ENCODE measurements at places on chromosomes 16 and 17.
A peak's percentile ranks its signal among the peaks of the same experiment; 100 is the strongest.

DNA sequence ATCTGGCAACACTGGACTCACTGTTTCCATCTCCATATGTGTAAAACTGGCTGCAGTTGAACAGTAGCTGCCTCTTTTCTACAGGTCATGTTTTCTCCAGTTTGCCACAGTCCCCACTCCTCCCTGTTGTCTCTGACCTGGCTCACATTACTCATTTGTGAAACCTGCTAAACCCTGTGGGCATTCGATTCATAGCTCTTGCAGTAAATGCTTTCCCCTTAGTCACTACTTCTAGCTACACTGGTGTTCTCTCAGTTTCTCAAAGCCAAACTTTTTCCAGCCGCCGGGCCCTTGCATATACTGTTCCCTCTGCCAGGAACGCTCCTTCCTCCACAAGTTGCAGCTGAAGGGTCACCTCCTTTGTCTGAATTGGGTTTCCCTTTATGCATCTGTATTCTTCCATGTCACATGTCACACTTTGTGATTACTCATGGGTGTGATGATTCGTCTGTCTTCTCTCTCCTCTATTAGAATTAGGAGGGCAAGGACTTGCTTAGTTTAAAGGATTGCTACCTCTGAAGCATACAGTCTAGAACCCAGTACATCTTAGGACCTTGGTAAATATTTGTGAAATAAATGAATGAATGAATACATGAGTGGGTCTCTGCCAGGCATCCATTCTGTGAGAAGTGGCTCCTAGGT lies 15.0 kb upstream of the MT4 start:
- no peak for DNase-seq

- DNase-seq: no peak
Measured at GRCh38 chr17:65366102-65366844, 195.2 kb downstream of the AXIN2 start.

GRCh38 chr16:30615358-30616091 lies 5.3 kb upstream of the ZNF689 start:
- DNase-seq: peak; percentile 37

GRCh38 chr16:985646-986400 lies 4.3 kb downstream of the SOX8 start:
- DNase-seq: no peak

DNA sequence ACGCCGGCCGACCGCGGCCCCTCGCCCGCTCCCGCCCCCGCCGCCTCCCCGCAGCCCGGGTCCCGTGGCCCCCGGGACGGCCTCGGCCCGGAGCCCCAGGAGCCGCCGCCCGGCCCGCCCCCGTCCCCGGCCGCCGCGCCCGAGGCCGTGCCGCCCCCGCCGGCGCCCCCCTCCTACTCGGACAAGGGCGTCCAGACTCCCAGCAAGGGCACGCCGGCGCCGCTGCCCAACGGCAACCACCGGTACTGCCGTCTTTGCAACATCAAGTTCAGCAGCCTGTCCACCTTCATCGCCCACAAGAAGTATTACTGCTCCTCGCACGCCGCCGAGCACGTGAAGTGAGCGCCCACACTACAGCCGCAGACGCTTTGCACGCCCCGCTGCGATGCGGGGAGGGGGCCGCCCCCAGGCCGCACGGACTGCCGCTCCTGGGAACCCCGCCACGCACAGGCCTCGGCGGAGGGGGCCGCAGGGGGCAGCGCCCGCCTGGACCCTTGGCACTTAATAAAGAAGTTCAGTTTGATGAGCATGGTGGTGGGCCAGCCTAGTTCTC lies 35.5 kb upstream of the ZC3H18 start:
- DNase-seq: no peak

GRCh38 chr16:31090540-31090939 lies 1.8 kb upstream of the PRSS53 start:
- DNase-seq: no peak

GRCh38 chr16:273547-274421 lies 2.0 kb downstream of the RGS11 start:
- DNase-seq: no peak

DNA sequence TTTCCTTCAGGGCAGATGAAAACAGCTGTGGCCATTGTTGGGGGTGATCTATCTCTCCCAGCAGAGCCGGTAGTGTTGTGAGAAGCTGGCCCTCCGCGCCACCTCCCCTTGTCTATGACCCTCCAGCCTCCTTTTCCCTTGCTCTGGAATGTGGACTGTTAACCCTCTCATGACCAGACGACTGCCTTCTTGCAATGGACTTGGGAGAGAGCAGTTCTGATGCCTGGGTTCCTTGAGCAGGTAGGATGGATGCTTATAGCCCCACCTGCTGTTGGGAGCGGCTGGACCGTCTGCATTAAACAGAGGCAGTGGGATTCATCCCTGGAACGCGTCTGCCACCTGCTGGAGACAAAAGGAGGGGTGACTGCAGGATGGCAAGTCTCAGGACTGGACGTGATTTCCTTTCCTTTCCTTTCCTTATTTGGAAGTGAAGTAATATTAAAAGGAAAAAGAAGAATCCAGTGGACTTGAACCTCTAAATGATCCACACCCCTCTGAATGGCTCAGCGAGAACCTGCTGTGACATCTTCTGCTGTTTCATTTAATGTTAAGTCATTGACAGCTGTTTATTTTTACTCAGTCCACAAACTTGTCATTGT lies 1.8 kb upstream of the SOST start:
- DNase-seq: peak; percentile 62

GRCh38 chr17:9928601-9929333 lies 23.7 kb upstream of the RCVRN start:
- DNase-seq: no peak

DNA sequence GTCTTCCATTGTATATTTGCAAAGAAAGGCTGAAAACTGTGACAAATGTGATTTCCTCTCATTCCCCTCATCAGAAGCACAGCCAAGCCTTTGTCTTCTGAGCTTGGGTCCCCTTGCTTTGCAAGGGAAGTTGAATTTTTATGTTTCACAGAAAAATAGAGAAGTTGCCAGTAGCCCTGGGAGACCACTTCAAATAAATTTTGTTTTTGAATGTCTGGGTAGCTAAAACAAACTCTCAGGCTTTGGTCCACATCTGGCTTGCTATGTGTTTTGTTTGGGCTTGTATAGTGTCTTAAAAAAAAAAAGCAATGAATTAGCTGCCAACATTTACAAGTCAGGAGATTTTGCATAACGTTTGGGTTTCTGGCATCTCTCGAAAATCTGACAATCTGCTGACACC lies 24.1 kb downstream of the PIK3R6 start:
- DNase-seq: no peak

DNA sequence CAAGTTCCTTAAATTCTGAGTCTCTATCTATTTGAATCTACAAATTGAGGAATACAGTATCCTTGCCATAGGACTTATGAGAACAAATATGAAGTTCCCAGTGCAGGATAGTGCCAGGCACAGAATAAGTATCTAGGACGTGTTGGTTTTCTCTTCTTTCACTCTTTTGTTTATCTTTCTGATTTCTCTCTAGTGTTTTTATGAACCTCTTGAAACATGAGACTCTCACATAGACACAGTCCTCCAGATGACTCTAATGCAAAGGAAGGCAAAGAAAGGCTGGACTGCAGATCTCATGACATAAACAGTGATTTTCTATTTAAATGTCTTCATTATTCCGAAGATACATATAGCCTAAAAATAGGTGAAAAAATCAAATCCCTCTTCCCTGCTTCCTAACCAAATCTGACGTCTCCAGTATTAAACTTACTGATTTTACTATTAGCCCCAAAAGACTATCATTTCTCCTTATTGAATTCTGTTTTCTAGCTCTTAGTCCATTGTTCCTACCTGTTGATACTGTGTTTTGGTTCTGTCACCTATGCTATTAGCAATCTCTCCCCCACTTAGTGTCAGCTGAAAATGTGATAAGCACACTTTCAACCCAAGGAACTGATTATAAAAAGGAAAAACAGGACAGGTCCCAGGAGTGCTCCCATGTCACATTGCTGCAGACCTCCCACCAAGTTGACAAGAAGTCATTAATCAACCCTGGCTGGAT lies 24.9 kb upstream of the ADAMTS18 start:
- DNase-seq: no peak

- no peak for DNase-seq
Measured at GRCh38 chr16:89567656-89568594, 7.4 kb downstream of the RPL13 start.

DNA sequence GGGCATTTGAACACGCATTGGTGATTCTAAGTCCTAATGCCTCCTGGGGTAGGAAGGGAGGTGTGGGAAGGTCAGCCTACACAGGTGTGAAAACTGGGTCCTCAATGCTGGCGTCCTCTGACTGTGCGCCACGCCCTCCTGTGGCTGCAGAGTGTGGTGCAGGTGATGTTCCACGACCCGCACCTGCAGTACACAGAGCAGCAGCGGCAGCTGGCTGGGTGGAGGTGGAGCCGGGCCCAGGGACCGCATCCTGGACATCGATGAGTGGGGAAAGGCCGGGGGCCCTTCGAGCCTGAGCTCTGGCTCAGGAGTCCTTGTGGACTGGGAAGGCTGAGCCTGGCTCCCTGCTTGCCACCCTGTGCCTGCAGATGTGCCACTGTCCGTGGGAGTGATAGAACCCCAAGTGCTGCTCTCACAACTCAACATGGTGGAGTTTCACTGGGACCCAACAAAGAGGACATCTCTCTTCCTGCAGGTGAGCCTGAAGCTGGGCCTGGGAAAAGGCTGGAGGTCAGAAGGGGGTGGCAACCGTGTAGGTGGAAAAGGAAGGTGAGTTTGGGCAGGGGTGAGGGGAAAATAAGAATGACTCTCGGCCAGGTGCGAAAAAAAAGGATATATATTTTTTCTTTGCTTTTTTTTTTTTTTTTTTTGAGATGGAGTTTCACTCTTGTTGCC lies 14.0 kb upstream of the STAC2 start:
- DNase-seq: peak; percentile 36

DNA sequence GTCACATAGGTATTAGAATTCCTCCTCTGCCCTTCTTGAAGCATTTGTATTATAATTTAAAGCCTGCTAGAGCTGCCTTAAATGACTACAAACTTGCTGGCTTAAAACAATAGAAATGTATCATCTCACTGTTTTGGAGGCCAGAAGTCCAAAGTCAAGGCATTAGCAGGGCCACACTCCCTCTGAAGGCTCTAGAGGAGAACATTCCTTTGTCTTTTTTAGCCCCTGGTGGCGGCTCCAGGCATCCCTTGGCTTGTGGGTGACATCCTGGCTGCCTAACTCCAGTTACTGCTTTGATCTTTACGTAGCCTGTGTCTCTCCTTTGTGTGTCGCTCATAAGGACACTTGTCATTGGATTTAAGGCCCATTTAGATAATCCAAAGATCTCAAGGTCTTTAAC lies 186.6 kb upstream of the SALL1 start:
- DNase-seq: no peak

Data from T-helper 22 cell (primary cell).